CD4-positive, alpha-beta T cell treated with Interferon alpha-2 for 1 hour (primary cell): ENCODE measurements at places on chromosomes 16 and 17.
A peak's percentile ranks its signal among the peaks of the same experiment; 100 is the strongest.

DNA sequence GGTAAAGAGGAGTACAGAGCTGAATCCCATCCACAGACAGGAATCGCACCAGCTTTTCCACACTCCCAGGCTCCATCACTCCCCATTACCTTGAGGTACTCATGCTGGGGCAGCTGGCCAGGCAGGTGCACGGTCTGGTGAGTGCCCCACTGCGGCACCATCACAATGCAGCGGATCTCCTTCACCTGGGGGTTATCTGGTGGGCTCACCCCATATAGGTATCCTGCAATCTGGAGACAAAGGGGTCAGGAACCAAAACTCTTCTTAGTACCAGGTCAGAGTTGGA, 1.8 kb upstream of the RILP start:
- no peak for DNase-seq

DNA sequence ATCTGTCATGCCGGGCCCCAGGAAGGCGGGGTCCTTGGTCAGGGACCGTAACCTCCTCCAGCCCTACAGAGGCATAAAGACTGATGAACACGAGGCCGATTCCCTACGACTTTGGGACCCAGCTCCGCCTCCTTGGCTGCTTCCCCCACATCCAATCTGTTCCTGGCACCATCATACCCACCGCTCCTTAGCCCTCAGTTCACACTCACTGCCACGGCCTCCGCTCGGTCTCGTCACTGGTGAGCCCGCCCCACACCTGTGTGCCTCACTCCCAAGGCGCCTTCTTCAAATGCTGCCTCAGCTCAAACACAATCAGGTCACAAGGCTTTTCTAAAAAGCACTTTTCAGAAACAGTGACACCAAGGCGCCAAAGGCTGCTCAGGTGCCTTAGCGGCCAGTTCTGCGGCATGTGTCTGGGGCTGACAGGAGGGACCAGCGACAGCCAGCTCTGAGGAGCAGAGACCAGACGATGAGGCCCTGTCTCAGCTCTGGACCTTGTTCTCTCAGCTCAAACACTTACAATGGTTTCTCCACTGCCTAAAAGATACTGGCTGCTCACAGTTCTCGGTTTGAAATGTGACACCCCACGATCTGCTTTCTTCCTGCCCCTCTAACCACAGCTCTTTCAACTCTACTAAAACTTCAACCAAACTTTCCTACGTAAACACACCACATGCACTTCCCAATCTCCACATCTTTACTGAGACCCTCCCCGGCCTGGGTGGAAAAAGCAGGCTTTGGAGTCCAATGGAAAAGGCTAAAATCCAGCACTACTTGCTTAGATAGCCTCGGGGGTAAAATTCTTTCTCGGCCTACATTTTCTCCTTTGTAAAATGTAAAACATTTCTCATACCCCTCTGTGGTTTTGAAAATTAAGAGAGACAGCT, 33.2 kb downstream of the CYB5D2 start:
- peak; percentile 20 for DNase-seq

DNA sequence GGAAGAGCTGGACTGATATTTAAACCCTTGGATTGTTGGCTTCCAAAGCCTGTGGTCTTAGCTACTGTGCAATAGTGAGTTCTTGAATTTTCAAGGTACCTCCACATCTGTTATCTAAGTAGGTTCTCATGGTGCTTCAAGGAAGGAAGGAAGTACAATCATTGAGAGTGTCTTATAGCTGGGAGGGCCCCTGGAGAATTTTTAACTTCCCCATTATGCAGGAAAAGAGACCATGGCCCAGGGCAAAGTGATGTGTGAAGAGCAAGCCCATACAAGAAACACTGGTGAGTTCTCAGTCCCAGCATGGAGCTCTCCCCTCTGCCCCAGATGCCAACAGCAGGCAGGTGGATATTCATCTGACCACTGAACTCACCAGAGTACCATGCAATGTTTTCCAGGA, 169.0 kb upstream of the IRX6 start:
- DNase-seq: no peak

GRCh38 chr17:41553987-41554680, 17.7 kb downstream of the KRT9 start:
- no peak for DNase-seq

GRCh38 chr16:16863672-16864071, 484.7 kb downstream of the NPIPA7 start:
- DNase-seq: no peak

- DNase-seq: no peak
Observed at GRCh38 chr17:76394166-76394565, 9.8 kb downstream of the SPHK1 start.

- DNase-seq: no peak
Observed at GRCh38 chr17:41860254-41860931, 4.8 kb downstream of the KLHL11 start.

DNA sequence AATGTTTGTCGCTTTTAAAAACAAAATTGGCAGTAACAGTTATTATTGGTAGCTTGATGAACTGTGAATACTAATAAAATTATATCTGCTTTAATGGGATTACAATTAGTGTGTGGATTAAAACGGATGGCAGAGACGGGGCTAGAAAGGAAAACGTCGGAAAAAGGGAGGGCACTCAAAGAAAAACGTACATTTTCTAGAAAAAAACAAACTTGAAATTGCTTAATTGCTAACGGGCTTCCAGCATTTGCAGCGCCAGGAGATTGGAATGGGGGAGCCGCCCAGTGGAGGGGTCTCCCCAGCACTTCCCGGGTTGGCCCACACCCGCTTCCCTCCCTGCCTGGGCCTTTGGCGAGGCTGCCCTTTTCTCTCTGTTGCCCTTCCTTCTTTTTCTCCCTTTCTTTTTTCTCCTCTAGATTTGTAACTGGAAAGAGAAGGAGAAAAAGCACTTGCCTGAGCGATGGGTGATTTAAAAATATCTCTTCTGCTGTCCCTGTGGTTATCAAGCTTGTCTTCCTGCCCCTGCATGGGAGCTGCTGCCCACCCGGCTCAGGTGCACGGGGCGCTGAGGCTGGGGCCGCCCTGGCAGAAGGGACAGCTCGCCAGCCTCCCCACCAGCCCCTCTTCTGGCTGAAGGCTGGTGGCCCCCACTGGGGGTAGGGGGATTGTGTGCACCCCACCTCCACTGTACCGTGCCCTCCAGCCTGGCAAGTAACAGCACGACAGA, 5.9 kb downstream of the BAHCC1 start:
- DNase-seq: no peak

DNA sequence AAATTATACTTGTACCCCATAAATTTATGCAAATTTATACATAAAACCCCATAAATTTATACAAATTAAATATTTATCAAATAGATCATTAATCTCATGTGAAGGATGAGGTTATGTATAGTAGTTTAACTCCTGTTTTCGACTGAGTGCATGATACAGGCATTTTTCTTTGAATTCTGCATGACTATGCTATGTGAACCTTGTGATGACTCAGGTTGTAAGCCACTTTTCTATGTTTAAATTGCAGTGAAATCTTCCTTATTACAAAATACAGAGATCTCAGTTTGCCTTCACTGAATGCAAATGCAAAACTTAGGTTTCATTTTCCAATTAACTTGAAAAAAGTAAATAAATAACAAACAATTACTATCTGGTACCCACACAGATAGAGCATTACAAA, 843.7 kb downstream of the CDH11 start:
- no peak for DNase-seq

DNA sequence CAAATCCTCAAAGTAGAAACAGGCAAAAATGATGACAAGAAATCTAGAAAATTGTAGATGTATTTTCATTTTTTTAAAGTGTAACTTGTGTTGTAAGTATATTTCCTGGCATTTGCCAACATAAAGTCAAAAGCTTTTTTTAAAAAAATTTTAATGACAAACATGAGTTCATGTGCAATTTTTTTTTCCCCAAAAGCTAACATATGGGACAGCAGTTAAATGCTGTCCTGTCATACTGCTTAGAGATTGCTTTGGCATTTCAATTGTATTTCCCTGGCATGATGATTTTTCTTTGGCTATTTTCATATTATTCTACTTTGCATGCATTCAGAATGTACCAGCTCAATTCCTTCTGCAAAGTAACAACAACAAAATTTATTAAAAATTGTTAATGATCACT, 24.5 kb upstream of the CPPED1 start:
- no peak for DNase-seq

DNA sequence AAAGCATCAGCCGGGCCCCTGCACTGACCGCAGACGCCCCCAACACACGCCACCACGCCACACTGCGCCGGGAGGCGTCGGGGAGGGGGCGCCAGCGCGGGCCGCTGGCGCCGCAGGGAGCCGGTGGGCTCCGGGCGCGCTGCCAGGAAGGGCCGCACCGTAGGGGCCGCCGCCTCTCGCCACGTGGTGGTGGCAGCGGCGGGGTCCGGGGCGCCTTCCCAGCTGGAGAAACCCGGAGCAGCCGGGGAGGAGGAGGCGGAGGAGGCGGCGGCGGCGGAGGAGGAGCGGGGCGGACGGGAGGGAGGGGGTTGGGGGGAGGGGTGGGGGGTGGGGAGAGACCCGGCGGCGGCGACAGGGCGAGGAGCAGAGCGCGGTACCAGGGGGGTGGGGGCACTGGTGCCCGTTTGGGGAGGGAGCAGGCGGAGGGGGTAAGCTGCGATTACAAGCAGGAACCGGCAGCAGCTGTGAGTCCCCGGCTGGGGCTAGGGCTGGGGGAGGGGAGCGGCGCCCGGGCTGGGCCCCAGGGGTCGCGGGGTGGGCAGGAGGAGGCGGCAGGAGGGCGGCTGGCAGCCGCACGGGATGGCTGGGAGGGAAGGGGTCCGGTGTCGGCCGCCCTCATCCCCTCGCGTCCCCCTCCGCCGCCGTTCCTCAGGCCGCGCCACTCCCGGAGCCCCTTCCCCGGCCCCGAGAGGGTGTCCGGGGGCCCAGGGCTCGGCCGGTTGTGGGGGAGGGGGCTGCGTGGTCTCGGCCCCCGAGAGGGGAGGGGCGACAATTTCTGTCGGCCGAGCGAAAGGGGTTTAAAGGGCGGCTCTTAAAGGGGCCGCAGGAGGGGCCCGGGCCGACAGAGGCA, at the start of gene TBKBP1:
TBKBP1 (plus strand) TSS at position 431 of the 850 bp plus-strand sequence. CDS start 1,952 bp downstream, outside the sequence.
- peak; percentile 71 for DNase-seq

- no peak for DNase-seq
Observed at GRCh38 chr16:10951026-10951425, 6.7 kb downstream of the CLEC16A start.

GRCh38 chr16:83136419-83136818, 509.6 kb downstream of the CDH13 start:
- no peak for DNase-seq

GRCh38 chr16:70720425-70721201, 34.8 kb upstream of the MTSS2 start:
- no peak for DNase-seq

- no peak for DNase-seq
Observed at GRCh38 chr17:75774471-75774990, 9.5 kb upstream of the GALK1 start.

DNA sequence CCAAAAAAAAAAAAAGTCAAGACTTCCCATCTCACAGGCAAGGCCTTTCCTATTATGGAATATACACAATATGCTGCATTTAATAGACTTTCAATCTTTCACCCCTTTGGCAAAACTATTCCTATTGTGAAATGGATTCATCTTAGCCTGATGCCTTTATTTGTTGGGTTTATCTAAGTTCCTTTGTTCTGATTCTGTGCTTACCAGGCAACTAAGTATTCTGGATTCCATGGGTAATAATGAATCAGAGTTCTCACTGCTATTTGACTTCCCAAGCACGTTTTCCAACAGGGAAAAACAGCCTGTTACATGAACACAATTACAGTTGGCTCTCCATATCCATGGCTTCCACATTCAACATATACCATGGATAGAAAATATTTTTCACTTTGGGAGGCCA, 135.5 kb downstream of the MYO1D start:
- DNase-seq: no peak

- no peak for DNase-seq
Observed at GRCh38 chr16:13958474-13958873, 38.5 kb downstream of the ERCC4 start.

DNA sequence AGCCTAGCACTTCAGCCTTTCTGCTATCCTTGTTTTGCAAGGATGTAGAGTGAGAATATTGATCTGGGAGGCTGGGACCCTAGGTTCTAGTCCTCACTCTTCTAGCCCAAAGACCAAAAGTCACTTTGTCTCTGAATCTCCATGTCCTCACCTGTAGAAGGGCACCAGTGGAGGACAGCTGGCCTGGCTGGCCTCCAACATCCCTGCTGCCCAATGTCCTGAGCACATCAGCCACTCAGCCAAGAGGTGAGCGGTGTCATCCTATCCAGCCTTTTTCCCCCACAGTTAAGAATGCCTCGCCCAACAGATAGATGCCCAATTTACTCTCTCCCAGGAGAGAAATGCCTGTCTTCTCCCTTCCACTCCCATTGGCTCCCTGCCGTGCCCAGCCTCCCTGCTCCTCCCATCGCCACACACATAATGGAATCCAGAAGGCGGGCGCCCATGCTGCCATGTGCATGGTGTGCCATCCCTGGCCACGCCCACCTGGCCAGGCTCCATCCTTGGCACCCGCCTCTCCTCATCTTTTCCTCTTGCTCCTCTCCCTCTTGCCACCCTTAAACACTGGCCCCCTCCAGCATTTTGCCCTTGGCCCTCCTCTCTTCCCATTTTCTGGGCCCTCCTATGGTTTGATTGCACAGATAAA, 157.3 kb upstream of the SDK2 start:
- DNase-seq: no peak

GRCh38 chr16:68451676-68452075, 3.4 kb upstream of the SMPD3 start:
- DNase-seq: no peak
